ENCODE measurements at places on chromosomes 13 and 19.

- DNase-seq = no peak
Measured at GRCh38 chr13:41468631-41469030, 11.3 kb downstream of the RGCC start.

GRCh38 chr13:80259159-80259558, 81.8 kb downstream of the SPRY2 start:
- DNase-seq = no peak

- no peak for DNase-seq
Measured at GRCh38 chr13:65911546-65912193, 1318.5 kb downstream of the PCDH9 start.

GRCh38 chr13:95296326-95296925, 4.8 kb downstream of the ABCC4 start:
- no peak for DNase-seq

DNA sequence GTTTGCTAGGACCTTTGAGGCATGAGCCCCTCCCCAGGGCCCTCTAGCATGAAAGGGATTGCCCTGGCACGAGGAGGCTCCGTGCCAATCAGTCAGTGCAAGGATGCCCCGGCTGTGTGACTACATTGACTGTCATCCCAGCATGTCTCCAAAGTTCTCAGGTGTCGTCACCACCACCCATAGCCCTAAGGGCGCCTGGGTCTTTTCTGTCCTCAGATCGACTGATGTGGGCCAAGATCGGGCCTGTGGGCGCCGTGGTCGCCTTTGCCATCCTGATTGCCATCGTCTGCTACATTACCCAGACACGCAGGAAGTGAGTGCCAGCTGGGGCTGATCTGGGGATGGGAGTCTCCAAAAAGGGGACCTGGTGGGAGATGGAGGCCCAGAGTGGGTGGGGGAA, 18.4 kb downstream of the MAG start:
- DNase-seq = no peak

Measured in stimulated activated CD8-positive, alpha-beta memory T cell treated with anti-CD3 and anti-CD28 coated beads, Interleukin-7, amount 100 ng/mL, for 1 hour (primary cell).